Activated CD4-positive, alpha-beta T cell treated with anti-CD3 and anti-CD28 coated beads for 48 hours (primary cell): ENCODE measurements at places on chromosomes 6 and 20.

GRCh38 chr20:48080583-48080982, 295.3 kb upstream of the SULF2 start:
- no peak for DNase-seq

- DNase-seq: no peak
Observed at GRCh38 chr6:112153926-112154607, 66.7 kb downstream of the FAM229B start.

DNA sequence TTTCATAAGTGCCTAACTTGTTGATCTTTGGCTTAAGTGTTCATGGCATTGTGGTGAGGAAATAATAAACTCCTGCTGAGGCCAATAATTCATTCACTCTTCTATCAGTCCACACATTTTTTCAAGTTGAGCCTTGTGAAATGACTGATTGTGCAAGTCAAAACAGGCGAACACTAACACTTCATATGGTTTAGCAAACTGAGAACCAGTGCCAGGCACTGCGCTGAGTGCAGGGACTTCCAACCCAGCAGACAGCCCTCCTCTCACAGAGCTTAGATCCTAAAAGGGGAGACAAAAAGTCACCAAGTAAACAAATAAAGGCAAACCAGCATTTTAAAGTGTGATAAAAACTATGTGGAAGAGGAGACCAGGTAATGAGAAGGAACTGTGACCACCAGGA, 435.0 kb downstream of the PTPRT start:
- DNase-seq: no peak

DNA sequence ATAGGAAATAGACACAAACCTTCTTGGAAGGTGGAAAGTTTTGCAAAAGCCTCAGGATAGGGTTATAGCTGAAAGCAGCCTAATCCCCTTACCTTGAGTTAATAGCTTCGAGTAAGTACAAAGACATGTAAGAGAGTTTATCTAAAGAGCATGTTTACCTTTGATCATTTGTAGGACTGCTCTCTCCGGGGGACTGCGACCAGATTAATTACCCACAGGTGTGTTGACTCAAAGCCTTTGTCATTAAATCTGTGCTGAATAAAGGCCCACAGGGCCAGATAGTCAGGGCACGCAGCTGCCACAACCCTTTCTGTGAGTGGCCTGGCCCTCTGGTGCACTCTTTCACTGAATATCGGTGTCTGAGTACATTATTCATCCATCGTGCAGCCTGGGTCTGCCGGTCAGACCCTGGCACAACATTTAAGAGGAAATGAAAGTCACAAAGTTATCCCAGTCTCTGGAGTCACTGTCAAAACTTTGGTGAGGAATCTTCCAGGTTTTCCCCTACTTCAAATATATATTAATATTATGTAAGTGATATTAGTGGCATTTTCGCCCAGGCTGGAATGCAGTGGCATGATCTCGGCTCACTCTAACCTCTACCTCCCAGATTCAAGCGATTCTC, 5.4 kb upstream of the MICA start:
- DNase-seq: no peak

- DNase-seq: no peak
Observed at GRCh38 chr6:90302320-90302719, 5.7 kb upstream of the BACH2 start.

DNA sequence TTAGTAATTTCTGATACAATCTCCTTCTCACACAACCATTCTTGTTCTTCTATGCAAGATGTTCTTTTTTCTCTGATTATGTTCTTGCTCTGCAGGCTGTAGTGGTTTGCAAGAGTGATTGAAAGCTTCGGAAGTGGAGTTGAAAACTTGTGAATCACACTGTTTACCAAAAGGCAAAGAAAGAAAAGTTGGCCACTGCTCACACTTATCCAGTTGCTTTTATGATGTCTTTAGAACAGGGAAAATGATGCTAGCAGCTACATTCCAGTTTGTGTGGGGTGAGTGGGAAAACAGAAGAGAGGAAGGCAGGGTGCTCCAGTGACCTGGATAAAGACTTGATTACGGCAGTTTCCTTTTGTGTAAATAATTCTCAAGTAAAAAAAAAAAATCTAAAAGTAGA, 583.3 kb downstream of the TENT5A start:
- no peak for DNase-seq

DNA sequence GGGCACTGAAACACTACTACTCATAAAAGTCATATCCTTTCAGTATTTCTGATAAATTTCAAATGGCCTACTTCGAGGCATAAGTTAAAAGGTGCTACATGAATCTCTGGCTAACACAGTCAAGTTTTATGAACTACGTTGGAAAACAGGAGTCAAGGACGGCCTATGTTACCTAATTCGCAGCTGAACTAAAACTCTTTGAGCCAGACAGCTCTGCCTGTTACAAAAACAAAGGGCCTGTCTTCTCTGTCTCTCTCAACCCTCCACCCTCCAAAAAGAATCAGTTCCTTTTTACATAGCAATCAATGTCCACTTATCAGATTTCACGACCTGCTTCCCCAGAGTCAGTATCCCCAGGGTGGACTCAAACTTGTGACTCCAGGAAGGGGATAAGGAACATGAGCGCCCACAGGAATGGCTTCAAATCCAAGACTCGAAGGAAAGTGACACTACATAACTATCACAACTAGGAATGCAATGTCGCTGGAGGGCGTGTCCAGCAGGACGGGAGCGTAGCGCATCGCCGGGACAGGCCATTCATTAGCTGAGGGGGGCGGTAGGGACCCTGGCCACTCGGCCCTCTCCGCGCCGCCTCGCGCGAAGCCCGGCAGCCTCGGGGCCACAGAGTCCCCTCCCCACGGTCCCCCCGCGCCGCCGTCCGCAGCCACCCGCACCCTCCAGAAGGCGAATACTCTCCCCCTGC, 591 bp downstream of the IBTK start:
- DNase-seq: peak; percentile 46

DNA sequence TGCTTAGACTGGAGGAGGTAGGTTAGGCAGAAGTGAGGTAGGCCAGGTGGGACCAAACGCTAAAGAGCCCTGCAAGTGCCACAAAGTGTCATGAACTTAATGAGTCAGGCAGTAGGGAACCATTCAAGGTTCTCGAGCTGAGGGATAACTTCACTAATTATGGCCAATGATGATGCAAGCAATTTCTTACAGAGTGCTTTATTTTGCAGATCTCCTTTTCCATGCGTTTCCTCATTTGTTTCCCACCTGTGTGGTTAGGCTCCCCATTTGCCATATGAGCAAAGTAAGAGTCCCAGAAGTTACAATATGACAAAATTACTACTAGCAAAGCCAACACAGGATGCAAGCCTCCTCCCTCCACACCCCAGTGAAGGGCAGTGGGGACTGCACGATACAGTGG, 36.5 kb upstream of the PSMF1 start:
- no peak for DNase-seq

DNA sequence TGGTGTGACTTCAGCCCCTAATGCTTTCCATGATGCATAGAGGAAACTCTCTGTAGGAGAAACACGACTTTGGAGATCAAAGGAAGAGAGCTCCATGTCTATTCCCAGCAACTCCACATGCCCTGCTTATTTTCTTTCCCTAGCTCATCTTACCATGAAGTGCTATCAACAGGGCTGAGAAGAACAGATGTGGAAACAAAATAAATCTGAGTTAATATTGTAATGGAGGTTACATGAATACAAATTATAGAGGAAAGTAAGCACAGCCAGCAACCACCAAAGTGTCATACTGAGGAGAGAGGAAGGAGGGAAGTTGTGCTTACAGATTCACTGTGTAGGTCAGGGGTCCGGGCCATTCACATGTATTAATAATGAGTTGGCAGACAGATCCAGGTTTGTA, 157.5 kb downstream of the RFPL4B start:
- no peak for DNase-seq

DNA sequence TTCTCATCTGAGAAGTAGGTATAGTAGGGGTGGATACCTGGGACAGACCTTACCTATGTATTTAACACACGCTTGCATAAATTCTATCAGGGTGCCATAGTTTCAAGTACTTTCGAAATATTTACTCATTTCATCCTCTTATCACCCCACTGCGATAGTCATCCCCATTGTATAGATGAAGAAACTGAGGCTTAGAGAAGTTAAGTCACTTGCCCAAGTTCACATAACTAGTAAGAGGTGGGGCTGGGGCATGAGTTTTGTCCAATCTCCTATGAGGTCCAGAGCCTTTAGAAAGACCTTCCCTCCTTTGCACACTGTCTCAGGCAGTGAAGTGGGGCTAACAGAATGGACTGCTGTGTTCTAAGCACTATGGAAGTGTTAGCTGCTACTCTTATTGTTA, 6.2 kb downstream of the TULP1 start:
- no peak for DNase-seq

DNA sequence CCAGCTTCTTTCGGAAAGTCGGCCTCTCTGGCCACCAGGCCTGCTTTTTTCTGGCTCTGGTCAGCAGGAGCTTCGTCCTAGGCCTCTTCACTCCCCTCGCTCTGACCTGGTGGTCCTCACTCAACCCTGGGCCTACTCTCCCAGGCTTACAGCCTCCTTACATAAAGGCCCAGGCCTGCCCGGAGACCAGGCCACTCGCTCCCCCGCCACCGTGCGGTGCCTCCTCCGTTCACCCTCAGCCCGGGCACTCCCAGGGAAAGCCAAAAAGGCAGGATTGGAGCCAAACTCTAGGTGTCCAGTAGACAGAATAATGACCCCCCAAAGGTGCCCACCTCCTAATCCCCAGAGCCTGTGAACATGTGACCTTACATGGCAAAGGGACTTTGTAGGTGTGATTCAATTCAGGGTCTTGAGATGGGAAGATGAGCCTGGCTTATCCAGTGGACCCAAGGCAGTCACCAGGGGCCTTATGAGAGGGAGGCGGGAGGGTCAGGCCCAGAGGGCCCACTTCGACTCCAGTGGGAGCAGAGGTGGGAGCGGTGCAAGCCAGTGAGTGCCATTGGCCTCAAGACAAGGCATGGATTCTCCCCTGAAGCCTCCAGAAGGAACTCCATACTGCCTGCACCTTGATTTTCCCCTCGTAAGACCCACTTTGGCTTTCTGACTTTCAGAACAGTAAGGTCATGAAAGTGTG, 118.6 kb upstream of the PTPN1 start:
- DNase-seq: no peak

GRCh38 chr6:34515473-34516387, 40.4 kb downstream of the SPDEF start:
- DNase-seq: no peak

DNA sequence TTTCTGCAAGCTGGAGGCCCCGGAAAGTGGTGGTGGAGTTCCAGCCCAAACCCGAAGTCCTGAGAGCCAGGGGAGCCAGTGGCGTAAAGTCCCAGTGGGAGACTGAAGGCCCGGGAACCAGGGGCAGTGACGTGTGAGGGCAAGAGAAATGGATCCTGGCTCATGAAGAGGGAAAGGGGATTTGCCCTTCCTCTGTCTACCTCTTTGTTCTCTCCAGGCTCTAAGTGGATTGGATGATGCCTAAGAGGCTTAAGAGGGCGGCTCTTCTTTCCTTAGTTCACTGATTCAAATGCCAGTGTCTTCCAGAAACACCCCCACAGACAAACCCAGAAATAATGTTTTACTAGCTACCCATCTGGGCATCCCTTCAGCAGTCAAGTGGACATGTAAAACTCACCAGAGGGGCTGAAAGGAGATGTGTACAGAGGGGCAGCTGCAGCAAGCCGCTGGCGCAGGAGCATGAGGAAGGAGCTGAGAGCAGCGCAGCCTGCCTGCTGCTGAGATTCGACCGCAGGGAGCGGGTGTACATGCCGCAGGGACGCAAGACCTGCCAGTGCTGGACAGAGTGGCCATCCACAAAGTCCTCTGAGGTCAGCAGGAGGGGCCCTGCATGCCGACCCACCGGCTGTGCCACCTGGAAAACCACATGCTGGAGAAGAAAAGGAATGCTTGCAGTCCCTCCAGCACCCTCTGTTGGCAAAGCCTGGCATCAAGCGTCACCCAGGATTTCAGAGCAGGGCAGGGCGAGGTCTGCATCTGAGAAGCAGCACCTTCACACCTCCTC, 29.5 kb downstream of the CDYL start:
- DNase-seq: peak; percentile 18

DNA sequence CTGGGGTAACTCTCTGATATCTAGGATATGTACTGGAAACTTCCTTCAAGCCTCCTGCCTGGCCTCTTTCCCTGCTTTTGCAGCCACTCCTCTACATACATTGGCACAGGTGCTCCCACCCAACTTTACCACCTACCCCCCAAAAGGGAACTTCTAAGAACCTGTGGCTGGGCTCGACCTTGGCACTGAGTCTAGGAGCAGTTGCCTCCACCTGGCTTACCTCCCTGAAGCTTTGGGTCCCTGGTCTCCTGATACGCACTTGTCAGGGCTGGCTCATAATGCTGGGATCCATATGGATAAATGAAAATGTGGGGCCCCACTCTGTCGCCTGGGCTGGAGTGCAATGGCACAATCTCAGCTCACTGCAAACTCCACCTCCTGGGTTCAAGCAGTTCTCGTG, 56.2 kb downstream of the SSR1 start:
- no peak for DNase-seq

GRCh38 chr20:61806314-61806713, 259.4 kb downstream of the TAF4 start:
- no peak for DNase-seq

- DNase-seq: no peak
Observed at GRCh38 chr6:14190191-14190928, 72.8 kb downstream of the CD83 start.

- no peak for DNase-seq
Observed at GRCh38 chr6:34516391-34517324, 39.5 kb downstream of the SPDEF start.

DNA sequence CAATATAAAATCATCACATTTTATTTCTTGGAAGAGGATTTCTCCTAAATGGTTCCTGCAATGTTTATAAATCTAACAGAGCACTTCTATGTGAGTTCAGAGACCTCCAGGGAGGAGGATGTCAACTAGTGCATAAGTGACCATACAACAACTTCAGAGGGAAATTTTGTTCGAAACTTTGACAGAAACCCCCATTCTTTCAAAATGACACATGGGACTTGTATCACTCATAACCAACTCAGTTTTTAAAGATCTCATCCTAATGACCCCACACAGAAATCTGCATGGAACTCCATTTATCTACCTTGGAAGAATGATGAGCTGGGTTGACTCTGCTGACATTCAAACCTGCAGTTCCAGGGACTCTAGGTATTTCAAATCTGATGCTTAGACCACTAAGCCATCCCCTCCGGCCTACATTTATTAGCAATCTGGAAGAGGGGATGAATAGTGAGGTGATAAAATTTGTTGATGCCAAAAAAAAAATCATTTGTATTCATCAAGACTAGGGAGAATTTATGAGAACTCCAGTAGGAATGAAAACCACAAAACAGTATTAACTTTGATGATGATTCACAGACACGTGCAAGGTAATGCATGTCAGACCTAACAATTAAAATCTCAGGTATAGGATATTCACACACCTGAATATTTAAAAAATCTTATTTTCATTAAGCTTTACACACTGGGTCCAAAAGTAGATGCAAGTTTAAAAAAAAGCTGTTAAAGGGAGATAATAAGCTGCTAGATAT, 153.0 kb downstream of the REV3L start:
- no peak for DNase-seq

DNA sequence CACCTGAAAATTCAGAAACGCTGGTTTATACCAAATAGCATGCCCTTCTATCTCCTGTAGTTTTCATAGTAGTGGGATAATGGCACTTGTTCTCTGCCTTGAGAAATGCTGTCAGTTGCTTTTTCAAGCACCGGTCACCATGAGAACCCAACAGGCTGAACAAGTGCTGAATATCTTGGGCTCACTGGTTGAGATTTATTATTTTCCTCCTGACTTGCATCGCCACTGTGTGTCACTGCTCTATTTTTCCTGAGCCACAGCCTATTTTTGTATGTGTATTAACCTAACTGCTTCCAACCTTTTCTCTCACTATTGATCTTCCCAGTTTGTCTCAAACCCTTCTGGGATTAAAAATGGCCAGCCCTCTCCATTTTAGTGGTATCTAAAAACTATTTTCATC, 71.9 kb downstream of the OPN5 start:
- DNase-seq: no peak
